Spleen (tissue), 13 donors: ENCODE measurements at places on chromosomes 5 and 9. TPM values are rescaled to one million over a fixed set of nuclear protein-coding genes. Genes with fewer than 3 reads are reported as not detected.

GRCh38 chr9:99226054-99226453, 4.0 kb downstream of the SEC61B start:
- no peaks in the 10 kb centered on the region for H3K27me3 ChIP-seq
- peaks cover 43% of the 10 kb centered on the region for H3K36me3 ChIP-seq
- no peak overlapping the region for H3K4me3 ChIP-seq

CNTLN gene
- 8.7 TPM for total RNA-seq

CLIC3 gene
- total RNA-seq: 10.7 TPM

GMCL2 gene
- not detected for total RNA-seq

DNA sequence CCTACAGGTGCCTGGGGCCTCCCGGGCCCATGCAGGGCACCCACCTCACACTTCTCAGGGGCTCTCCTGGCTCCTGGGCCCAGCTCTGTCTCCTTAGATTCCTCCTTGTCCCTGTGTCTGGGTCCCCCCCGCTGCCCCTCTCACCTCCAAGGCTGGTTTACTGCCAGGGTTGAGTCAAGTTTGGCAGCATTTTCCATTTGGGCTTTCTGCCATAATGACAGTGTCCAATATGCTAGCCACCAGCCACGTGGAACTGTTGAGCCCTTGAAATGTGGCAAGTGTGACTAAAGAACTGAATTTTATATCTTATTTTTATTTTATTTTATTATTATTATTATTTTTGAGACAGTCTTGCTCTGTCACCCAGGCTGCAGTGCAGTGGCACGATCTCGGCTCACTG, 1.9 kb downstream of the TTC16 start:
- peaks cover under 1% of the 10 kb centered on the region for H3K36me3 ChIP-seq
- no peak for DNase-seq
- peaks cover 24% of the 10 kb centered on the region for H3K4me1 ChIP-seq
- H3K27ac ChIP-seq: no peak overlapping the region
- H3K27me3 ChIP-seq: no peaks in the 10 kb centered on the region

C8G gene
- 5.1 TPM for total RNA-seq

DNA sequence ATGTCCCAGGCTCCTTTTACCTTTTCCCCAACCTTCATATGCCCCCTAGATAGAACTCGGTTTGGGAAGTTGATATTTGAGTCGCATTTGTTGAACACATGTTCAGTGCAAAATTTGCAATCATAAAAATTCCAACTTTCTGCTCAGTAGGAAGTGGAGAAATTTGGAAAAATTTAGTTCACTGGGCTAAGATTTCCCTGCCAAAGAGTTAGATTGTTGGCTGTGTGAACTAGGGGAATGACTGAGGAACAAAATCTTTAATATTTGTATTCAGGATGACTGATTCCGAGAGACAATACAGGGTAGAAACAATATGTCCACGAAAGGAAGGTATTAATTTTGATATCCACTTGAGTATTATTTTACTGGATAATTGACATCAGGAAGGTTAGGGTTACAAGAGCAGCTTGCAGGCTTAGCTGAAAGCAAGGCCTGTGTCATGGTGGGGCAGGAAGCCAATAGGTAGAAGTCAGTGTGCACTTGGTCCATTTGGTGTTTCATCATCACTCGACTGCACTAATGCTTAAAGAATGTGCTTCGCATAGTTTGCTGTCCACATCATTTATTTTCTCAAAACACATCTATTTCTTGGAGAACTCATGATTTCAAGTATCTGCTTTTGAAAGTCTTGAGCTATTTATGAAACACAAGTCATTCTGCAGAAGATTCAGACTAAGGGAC, 59.4 kb upstream of the GNA14 start:
- H3K27ac ChIP-seq: no peak overlapping the region
- no peaks in the 10 kb centered on the region for H3K4me1 ChIP-seq
- H3K4me3 ChIP-seq: no peak overlapping the region
- no peaks in the 10 kb centered on the region for H3K36me3 ChIP-seq
- H3K27me3 ChIP-seq: no peaks in the 10 kb centered on the region
- no peak for DNase-seq

DNA sequence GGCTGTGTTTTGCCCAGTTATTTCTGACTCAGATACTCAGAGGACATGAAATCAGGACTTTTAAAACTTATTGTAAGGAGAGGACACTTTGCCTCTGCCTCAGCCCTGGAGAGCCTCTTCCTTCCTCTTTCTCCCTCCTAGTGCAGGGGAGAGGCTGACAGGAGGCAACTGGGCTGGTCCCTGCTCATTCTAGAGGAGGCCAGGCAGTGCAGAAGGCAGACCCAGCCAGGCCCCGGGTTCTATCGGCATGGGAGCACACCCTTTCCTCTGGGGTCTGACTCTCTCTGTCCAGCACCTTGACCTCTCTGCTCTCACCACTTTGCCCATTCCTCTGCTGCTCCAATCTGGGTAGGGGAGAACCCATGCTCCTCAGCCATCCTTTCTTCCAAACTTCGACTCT, 16.0 kb upstream of the SMIM32 start:
- peaks cover 6% of the 10 kb centered on the region for H3K27me3 ChIP-seq
- no peak overlapping the region for H3K27ac ChIP-seq
- H3K36me3 ChIP-seq: no peaks in the 10 kb centered on the region
- no peak for DNase-seq
- H3K4me3 ChIP-seq: no peak overlapping the region

CDC25C gene
- 1.1 TPM for total RNA-seq

DNA sequence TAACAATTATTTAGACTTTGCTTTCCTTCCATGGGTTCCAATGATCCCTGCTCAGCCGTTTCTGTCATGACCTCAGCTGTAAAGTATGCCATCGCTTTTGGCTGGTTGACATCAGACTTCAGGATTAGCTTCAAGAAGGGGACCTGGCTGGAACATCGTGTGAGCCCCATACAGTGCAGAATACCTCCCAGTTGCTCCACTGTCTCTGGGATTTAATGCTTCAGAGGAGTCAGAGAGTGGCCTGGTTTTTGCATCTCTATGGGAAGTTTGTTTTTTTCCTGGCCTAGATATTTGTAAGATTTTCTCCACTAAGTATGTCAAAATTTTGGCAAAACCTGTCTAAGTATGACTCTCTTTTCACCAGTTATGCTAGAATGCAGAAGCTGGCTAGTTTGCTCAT, 216.9 kb downstream of the GABBR2 start:
- H3K4me3 ChIP-seq: no peak overlapping the region
- DNase-seq: no peak
- H3K4me1 ChIP-seq: no peaks in the 10 kb centered on the region
- no peaks in the 10 kb centered on the region for H3K36me3 ChIP-seq

- peak within 1 kb of the TSS; percentile 84 for H3K27ac ChIP-seq
- H3K36me3 ChIP-seq: no peaks in the 10 kb centered on the region
- no peaks in the 10 kb centered on the region for H3K27me3 ChIP-seq
These were observed at the start of gene MVB12B for GRCh38 chr9:126326228-126327005. Gene MVB12B (plus strand): TSS chr9:126326829. CDS start chr9:126326930, 101 bp downstream.

- H3K4me3 ChIP-seq: no peak overlapping the region
- no peak for DNase-seq
- peaks cover 89% of the 10 kb centered on the region for H3K27me3 ChIP-seq
- no peaks in the 10 kb centered on the region for H3K36me3 ChIP-seq
- H3K27ac ChIP-seq: no peak overlapping the region
- no peaks in the 10 kb centered on the region for H3K4me1 ChIP-seq
These were observed 22.6 kb upstream of the LMX1B start for GRCh38 chr9:126591083-126591482.

DNA sequence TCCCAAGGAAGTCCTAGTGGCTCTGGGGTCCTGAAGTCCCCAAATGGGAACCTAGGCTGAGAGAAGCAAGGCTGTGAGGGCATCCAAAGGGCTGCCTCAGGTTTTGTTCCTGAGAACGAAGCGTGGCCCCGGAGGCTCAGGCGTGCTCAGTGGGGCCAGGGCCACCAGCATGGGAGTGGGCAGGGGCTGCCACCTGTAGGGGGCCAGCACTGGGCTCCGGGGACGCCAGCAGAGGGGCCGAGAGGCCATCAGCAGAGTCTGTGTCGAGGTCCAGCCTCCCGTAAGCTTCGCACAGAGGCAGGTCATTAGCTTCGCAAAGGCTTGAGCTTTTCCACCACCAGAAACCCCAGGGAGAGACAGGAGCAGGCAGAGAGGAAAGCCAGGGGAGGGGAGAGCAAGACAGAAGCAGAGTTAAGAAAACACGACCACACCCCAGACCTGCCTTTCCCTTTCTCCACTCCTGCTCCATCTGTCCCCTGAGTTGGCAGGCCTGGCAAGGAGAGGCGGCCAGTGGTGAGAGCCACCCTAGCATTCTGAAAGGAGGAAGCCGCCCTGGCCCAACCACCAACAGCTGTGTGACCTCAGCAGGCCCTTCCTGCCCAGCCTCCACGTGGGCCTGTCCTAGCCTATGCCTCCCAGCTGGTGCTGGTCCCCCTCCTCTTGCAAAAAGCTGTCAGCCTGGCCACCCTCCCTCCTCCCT, 5.5 kb upstream of the SURF6 start:
- peak overlapping the region; percentile 74 for H3K27ac ChIP-seq
- H3K27me3 ChIP-seq: no peaks in the 10 kb centered on the region
- H3K36me3 ChIP-seq: peaks cover 44% of the 10 kb centered on the region
- peak; percentile 92 for DNase-seq

DNA sequence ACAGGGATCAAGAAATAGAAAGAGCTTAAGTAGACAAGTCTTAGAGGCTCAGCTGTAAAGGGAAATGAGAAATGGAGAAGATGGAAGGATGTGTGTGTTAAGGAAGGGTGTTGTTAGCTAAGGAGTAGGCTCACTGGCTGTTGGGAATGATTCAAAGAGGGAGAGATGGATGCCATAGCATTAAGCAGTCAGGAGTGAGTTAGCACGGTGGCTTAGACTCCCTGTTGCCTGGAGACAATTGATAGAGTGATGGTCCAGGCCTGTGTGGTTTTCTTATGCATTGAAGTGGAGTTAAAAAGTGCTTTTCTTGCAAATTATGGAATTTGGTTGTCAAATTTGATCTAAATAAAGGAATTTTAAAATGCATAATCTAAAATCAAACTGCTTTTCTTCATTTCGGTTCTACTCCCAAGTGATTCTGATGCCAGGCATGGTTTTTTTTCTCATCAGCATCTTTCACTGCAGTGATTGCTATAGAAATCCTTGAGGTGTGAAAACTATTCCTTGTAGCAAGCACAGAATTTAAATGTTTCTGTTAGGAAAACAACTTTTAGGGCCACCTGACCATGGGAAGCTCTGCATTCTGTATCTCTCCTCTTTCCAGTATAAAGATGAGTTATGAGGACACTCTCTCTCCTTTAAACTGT, 214.7 kb downstream of the ADCY2 start:
- H3K36me3 ChIP-seq: no peaks in the 10 kb centered on the region
- H3K4me3 ChIP-seq: no peak overlapping the region
- no peaks in the 10 kb centered on the region for H3K27me3 ChIP-seq
- H3K4me1 ChIP-seq: no peaks in the 10 kb centered on the region

- H3K27me3 ChIP-seq: no peaks in the 10 kb centered on the region
- DNase-seq: no peak
- peaks cover 6% of the 10 kb centered on the region for H3K4me1 ChIP-seq
These were observed 22.0 kb downstream of the C9orf57 start for GRCh38 chr9:72038408-72038807.

NFIL3 gene
- total RNA-seq: 31.0 TPM

- H3K36me3 ChIP-seq: peaks cover 98% of the 10 kb centered on the region
- no peak overlapping the region for H3K27ac ChIP-seq
- no peak overlapping the region for H3K4me3 ChIP-seq
- H3K4me1 ChIP-seq: peaks cover 8% of the 10 kb centered on the region
- H3K27me3 ChIP-seq: no peaks in the 10 kb centered on the region
These were observed 17.3 kb downstream of the LMAN2 start for GRCh38 chr5:177334155-177334551.

DNA sequence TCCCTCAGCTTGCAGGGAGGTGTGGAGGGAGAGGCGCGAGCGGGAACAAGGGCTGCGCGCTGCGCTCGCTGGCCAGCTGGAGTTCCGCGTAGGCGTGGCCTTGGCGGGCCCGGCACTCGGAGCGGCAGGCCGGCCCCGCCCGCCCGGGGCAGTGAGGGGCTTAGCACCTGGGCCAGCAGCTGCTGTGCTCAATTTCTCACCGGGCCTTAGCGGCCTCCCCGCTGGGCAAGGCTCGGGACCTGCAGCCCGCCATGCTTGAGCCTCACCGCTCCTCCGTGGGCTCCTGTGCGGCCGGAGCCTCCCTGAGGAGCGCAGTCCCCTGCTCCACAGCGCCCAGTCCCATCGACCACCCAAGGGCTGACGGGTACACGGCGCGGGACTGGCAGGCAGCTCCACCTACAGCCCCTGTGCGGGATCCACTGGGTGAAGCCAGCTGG, 1516.4 kb downstream of the EFNA5 start:
- H3K36me3 ChIP-seq: no peaks in the 10 kb centered on the region
- H3K27ac ChIP-seq: no peak overlapping the region

DNA sequence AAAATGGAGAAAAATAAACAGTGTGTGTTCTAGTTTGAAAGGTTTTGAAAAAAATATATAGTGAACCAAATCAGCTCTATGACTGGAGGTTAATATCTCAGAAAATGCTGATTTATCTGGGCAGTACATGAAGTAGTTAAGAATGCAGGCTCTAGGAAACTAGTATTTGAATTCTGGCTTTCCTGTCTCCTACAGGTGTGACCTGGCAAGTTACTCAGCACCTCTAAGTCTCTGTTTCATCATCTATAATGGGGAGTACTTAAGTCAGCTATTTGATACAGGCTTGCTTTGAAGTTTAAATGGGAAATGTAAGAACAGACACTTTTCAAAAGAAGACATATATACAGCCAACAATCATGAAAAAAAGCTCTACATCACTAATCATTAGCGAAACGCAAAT, 5.2 kb downstream of the GRAMD2B start:
- H3K27me3 ChIP-seq: no peaks in the 10 kb centered on the region
- DNase-seq: no peak
- peaks cover 32% of the 10 kb centered on the region for H3K4me1 ChIP-seq
- H3K36me3 ChIP-seq: no peaks in the 10 kb centered on the region
- no peak overlapping the region for H3K4me3 ChIP-seq
- no peak overlapping the region for H3K27ac ChIP-seq

DNA sequence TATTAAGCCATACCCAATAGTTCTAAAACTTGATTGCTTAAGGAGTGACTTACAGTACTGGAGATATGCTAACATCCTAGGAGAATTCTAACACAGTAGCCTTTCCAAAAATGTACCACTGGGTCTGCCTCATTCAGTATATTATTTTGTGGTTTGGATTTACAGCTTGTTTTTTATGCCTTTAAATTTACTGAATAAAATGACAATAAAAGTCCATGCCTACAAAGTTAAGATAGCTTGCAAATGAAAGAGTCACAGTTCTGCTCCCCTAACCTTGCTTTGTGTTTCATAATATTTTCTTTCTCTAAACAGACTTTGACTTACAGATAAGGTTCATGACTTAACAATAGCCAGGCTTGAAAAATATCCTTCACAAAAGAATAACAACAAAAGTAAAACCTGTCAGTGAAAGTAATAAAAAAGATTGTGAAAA, 951.1 kb upstream of the NUDT12 start:
- H3K4me1 ChIP-seq: no peaks in the 10 kb centered on the region
- H3K36me3 ChIP-seq: no peaks in the 10 kb centered on the region
- no peaks in the 10 kb centered on the region for H3K27me3 ChIP-seq
- no peak overlapping the region for H3K27ac ChIP-seq

GRCh38 chr5:124538191-124538590, 208.2 kb downstream of the ZNF608 start:
- H3K4me3 ChIP-seq: no peak overlapping the region
- no peak for DNase-seq
- H3K36me3 ChIP-seq: no peaks in the 10 kb centered on the region

- no peak overlapping the region for H3K4me3 ChIP-seq
- no peaks in the 10 kb centered on the region for H3K36me3 ChIP-seq
- no peak for DNase-seq
These were observed 119.5 kb downstream of the ANXA1 start for GRCh38 chr9:73270967-73271721.

GRCh38 chr5:166947045-166947444, 1344.4 kb upstream of the WWC1 start:
- H3K36me3 ChIP-seq: no peaks in the 10 kb centered on the region
- no peaks in the 10 kb centered on the region for H3K27me3 ChIP-seq
- DNase-seq: no peak
- no peak overlapping the region for H3K27ac ChIP-seq
- no peak overlapping the region for H3K4me3 ChIP-seq
- no peaks in the 10 kb centered on the region for H3K4me1 ChIP-seq

CCDC171 gene
- total RNA-seq: 2.2 TPM
